ENCODE measurements at places on chromosomes 13 and 19.

DNA sequence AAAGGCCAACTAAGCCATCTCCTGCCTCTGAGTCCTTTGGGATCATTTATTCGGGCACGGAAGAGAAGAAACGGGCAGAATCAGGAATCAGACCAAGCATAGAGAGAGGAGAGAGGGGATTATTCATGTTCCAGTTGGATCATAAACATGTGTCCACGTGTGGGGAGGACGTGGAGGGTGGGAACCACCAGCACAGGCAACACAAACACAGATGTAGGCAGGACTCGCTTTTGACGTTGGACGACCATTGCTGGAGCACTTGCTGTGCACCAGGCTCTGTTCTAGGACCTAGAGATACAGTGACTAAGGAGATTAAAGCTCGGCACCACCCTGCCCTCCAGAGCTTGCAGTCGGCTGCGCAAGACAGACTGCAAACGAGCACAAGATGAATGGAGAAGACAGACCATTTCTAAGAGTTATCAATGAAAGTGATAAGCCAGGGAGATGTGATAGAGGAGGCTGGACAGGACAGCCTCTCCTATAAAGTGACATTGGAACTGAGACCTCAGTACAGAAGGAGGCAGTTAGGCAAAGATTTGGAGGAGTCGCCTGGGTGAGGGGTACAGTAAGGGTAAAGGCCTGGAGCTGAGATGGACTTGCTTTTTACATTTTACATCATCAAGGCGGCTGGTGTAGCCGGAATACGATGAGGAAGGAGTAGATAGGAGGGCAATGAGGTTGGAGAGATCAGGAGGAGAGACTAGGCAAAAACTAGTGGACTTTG, 716 bp downstream of the SH2D3A start:
- no peak for DNase-seq

DNA sequence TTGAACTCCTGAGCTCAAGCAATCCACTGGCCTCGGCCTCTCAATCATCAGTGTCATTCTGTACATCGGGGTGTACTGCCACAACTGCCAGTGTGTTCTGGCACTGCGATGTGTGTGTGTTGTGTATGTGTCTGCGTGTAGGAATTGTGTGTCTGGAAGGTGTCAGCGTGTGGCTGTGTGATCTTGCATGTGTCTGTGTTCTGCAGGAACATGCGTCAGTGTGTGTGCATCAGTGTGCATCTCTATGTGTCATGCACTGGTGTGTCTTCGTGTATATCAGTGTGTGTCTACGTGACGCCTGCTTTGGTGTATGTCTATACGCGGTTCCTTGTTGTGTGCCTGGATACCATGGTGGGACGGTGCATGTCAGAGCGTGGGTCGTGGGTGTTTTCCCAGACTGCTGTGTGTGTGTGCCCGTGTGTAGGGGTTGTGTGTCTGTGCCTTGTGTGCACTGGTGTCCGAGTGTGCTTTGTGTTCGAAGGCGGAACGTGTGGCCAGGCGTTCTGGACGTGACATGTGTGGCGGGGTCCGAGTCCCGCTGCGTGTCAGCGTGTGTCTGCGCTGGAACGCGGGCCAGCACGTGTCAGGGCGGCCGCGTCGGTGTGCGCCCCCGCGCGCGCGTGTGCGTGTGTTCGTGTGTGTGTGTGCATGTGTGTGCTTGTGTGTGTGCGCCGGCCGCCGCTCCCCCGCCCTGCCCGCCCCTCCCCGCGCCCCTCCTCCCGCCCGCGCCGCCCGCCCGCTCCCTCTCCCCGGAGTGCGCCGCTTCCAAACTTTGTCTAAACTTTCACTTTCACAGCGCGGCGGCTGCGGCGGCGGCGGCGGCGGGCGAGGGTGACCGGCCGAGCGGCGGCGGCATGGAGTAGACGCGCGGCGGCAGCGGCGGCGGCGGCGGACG, at the start of gene NFIX:
Gene NFIX, plus strand, starts transcription at position 775 of the 895 bp plus-strand sequence. CDS start 363 bp downstream, outside the sequence.
- DNase-seq = peak; percentile 71

DNA sequence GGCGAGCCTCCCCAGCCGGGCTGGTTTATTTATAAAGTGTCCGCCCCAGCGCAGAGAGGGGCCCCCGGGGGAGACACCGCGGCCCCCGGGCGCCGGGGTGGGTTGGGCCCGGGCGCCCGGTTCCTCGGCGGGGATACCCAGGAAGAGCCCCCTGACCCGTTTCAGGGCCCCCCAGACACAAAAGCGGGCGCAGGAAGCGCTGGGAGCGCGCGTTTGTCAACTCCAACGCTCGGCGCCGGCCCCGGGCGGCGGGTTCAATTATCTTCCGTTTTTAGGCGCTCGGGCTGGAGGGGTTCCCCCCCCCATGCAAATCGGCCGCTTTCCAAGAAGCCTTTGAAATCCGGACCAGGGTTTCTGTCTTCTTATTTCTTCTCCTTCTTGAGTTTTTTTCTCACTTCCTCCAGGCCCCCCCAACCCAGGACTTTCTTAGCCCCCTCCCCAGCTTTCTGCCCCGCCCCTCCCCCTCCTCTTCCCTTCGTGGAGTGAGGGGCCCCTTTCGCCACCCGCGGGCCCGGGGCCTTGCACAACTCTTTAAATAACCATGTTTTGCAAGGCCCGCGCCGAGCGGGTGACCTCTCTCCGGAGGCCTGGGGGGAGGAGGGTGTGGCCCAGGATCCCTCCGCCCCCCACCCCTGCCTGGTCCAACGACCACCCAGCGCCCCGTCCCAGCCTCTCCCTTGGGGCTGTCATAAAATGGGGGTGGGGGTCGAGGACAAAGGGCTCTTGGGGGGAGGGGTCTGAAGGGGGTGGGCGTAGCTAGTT, 935 bp downstream of the ARID3A start:
- peak; percentile 70 for DNase-seq

GRCh38 chr13:25253702-25254101, 33.6 kb downstream of the MTMR6 start:
- DNase-seq = peak; percentile 36

DNA sequence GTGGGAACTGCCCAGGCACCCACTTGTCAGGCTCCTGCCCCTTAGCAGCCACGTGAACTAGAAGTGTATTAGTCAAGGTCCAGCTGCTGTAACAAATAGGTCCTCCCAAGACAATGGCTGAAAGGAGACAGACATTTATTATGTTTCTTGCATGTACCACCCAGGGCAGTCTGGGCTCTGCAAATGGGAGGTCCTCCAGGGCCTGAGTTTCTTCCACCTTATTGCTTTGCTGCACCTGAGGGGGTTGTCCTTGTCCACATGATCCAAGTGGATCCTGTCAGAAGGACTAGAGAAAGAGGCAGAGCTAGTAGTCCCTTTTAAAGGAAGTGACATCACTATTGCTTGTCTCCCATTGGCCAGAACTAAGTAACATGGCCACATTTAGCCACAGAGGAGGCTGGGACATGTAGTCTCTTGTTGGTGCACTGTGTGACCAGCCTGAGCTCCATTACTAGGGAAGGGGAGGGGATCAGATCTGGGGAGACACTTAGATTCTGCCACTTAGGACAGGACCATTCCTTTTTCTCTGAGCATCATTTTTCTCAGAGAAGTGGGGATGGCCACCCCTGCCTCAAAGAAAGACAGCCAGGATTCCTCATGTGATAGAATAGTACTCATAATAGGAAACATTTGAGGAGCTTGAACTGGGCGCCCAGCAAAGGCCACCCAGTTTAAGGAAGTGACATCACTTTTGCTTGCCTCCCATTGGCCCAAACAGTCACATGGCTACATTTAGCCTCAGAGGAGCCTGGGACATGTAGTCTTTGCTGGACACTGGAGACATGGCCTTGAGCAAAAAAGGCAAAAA, 15.1 kb downstream of the CC2D1A start:
- DNase-seq = no peak

DNA sequence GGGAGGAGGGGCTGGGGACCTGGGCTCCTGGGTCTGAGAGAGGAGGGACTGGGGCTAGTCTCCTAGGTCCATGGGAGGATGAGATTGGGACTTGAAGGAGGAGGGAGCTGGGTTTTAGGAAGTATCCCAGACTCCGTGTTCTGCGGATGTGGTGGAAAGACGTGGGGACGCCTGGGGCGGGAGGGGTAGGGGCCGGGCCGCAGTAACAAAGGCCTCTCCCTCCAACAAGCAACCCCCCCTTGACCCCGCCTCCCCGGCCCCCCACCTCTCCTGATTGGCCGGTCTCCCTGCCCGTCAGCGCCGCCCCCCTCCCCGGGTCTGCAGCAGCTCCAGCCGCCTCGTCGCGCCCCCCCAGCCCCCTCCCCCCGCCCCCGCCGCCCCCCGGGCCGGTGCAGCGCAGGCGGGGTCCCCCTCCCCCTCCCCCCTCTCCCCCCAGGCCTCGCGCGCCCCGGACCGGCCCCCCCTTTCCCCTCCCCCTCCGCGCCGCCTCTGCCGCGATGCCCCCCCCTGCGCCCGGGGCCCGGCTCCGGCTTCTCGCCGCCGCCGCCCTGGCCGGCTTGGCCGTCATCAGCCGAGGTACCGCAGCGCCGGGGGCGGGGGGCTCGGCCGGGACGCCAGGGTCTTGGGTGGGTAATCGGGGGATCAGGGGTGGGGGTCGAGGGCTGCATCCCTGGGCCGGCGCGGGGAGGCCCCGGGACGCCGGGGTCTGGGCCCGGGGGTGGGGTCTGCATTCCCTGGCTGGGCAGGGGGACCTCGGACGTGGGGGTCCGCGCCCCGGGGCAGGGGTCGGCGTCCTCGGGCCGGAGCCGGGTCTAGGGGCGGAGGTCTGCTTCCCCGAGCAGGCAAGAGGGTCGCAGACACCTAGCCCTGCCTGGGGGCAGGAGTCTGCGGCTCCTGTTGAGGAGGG, at the start of gene IGLON5:
Gene IGLON5, plus strand, starts transcription at position 294 of the 907 bp plus-strand sequence. Its CDS starts 204 bp downstream, at position 498.
- no peak for DNase-seq

GRCh38 chr13:58619396-58620113, 988.0 kb downstream of the PCDH17 start:
- no peak for DNase-seq
